MV-4-11 (cell line): ENCODE measurements at places on chromosomes 13 and 19.

- no peak for DNase-seq
These were observed 30.6 kb upstream of the SLC7A10 start for GRCh38 chr19:33256261-33256660.

DNA sequence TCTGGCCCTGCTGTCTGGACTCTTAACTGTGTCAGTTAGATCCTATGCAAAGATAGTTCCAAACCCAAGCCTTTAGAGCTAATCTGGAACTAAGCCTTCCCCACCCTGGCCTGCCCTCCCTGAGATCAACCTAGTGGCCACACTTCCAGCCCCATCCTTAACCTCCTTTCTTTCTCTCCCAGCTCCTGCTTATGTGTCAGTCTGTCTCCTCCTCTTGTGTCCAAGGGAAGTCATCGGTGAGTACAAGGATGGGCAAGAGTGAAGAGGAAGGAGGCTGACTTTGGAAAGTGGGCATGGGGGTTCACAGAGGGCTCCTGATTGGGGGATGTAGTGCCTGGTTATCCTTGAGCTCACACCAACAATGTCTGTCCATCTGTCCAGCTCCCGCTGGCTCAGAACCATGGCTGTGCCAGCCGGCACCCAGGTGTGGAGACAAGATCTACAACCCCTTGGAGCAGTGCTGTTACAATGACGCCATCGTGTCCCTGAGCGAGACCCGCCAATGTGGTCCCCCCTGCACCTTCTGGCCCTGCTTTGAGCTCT, 12.3 kb downstream of the IGFL2 start:
- no peak for DNase-seq

- DNase-seq = no peak
These were observed 400 bp downstream of the PLEKHG2 start for GRCh38 chr19:39412867-39413271.

DNA sequence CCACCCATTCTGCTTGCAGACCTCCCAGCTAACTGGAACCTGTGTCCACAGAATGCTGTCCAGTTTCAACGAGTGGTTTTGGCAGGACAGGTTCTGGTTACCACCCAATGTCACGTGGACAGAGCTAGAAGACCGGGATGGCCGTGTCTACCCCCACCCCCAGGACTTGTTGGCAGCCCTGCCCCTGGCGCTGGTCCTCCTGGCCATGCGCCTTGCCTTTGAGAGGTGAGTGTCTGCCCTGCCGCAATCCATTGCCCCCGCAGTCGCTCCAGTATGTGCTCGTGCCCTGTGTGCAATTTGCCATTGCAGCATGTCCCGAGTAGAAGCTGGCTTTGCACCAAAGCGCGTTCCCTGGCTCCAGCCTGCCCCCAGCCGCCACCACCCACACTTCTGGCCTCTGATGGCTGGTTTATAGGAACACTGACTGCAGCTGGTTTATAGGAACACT, 41.9 kb downstream of the CERS4 start:
- no peak for DNase-seq

GRCh38 chr19:35124098-35125060, 8.8 kb downstream of the FXYD3 start:
- no peak for DNase-seq

DNA sequence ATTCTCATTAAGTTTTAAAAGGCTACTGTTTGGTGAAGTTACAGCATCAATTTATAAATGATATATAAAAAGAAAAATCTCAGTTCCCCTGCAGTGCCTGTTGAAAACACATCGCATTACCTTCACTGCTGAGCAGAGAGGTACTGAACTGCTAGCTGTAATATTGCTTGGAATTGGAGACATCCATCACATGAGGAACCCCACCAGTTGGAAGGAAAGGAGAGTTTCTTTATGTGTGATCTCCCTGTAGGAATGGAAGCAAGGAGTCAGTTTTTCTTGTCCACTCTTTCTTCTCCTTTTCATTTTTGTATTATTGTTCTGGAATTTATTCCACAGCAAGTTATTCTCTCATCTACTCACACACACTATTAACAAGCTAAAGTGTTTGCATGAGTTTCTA, 1586.0 kb upstream of the PRR20A start:
- no peak for DNase-seq
